ENCODE measurements at places on chromosomes 6 and 20.
A peak's percentile ranks its signal among the peaks of the same experiment; 100 is the strongest.

GRCh38 chr6:86016077-86016476 is 373.4 kb upstream of the SYNCRIP start:
- DNase-seq, result no peak

- DNase-seq, result no peak
Measured at GRCh38 chr6:128131036-128131435, 230.2 kb upstream of the THEMIS start.

GRCh38 chr20:63699466-63700198 is 3.2 kb downstream of the TNFRSF6B start:
- no peak for DNase-seq

DNA sequence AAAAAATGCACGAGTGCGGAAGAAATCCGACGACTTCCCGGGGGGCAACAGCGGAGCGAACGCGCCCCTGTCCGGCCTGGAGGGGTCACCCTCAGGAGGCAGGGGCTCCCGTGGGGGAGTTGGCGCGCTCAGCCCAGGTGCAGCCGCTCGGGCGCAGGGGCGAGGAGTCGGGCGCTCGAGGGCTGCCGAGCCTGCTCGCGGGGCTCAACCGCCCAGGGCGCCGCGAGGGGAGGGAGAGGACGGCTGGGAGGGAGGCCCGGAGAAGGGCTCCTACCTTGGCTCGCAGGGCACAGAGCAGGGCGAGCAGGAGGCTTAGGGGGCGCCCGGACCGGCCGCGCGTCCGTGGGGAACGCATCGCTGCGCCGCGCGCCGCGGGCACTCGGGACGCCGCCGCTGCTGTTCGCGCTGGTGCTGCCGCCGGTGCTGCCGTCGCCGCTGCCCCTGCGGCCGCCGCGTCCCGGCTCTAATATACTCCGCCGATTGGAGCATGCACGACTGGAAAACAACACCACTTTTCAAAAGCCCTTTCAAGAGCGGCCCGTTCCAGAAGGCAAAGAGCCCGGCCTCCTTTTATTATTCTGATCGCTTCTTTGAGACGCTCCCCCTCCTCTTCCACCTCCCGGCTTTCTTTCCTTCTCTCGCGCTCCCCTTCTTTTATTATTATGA is 490 bp downstream of the JAG1 start:
- DNase-seq, result peak; percentile 45

- DNase-seq, result no peak
Measured at GRCh38 chr6:66429210-66429609, 722.2 kb upstream of the EYS start.
